ENCODE measurements at places on chromosomes 4 and X.

DNA sequence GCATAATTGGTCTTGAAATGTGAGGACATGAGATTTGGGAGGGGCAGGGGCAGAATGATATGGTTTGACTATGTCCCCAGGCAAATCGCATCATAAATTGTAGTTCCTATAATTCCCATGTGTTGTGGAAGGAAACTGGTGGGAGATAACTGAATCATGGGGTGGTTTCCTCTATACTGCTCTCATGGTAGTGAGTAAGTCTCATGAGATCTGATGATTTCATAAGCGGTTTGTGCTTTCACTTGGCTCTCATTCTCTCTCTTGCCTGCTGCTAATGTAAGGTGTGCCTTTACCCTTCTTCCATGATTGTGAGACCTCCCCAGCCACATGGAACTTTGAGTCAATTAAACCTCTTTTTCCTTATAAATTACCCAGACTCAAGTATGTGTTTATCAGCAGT is 2595.9 kb downstream of the PCDH7 start:
- no peak for DNase-seq

- DNase-seq, result no peak
These were observed 797 bp downstream of the CD99L2 start for GRCh38 chrX:150897421-150898320.

GRCh38 chr4:98222306-98222705 is 38.9 kb upstream of the RAP1GDS1 start:
- DNase-seq, result no peak

- DNase-seq, result no peak
These were observed 20.5 kb upstream of the WDR44 start for GRCh38 chrX:118325453-118325852.

DNA sequence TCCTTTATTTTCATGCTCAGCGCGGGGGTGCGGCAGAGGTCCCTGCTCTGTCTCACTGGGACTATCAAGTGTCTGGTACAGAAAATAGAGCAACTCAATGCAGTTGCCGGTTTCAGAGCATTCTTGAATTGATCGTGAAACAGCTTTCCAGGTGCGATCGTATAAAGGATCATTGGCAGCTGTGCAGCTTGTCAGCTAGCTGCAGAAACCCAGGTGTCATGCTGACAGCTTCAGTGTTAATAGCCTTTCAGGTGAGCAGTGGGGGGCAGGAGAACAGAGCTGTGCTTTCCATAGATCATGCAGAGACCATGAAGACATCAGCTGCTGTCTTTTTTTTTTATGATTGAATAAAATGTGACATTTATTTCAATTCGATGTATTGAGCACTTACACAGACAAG is 583.9 kb downstream of the NLGN4X start:
- DNase-seq, result no peak

DNA sequence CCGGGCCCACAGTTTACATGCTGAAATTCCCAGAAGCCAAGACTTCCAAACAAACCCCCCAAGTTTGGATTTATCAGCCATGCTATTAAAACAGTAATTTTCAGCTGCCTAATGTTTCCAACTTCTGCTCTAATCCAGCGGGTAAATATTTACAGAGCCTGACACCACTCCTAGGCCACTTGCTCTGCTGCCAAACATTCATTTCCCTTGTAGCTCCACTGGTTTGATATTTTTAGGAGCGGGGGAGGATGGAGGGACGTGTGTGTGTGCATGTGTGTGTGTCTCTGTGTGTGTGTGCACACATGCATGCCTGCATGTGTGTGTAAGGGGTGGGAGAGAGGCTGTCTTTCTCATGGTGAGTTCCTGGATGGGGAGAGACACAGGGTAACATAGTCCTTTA is 115.7 kb upstream of the PJA1 start:
- no peak for DNase-seq

DNA sequence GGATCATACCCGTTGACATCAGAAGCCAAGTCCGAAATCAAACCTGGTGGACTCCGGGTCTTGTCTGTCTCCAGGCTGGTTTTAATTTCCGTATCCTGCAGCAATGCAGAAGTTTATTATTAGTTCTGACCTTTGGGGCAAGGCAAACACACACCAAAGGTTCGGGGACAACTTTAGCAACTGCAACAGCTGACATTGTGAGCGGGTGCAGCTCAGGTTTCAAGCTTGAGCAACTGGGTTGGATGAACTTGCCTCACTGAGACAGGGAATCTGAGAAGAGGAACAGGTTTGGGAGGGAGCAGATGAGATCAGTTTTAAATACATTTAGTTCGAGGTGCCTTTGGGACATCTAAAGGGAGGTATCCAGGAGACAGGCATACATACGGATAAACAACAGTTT is 110.7 kb downstream of the GNL3L start:
- DNase-seq, result no peak
